Putamen (tissue), 1 donor: ENCODE measurements at places on chromosomes 12 and 14.

DNA sequence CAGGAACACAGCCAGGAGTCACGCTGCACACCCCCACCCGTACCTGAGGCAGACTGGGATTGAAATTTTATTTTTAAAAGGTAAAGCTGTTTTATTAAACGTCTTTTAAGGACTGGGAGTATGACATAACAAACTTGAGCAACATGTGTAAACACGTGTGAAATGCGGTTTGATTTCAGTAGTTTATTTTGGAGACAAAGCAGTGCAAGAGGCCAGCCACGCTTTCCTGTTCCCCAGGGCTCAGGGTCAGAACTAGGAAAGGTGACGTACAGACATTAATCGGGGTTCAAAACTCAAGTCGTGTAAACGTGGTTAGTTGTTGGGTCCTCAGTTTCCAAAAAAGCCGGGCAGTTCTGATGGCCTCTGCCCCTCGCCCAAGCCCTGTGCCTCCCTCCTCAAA, 16.7 kb downstream of the CHGA start:
- no peak for DNase-seq

- DNase-seq: no peak
Measured at GRCh38 chr12:56062996-56063395, 17.0 kb upstream of the ERBB3 start.

DNA sequence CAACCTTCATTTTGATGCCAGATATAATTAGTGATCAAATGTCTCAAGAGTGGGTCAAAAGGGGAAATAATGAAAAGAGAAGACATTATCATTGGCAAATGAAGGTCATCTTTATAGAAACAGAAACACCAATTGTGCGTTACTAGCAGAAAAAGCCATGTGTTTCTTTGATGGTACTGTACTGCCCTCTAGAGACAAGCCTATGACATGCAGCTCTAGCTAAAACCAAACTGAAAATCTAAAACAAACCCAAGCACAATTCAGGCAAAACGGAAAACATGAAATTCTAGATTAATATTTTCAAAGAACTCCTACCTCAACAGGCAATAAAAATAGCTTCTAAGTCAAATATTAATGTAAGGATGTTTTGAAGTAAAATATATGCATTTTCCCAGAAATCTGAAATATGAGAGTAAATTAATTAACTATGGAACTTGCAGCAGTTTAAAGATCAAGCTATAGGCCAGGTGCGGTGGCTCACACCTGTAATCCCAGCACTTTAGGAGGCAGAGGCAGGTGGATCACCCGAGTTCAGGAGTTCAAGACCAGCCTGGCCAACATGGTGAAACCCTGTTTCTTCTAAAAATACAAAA, 115.4 kb downstream of the KLHL28 start:
- DNase-seq: peak; percentile 39

GRCh38 chr12:17793854-17794253, 296.1 kb downstream of the RERGL start:
- no peak for DNase-seq

DNA sequence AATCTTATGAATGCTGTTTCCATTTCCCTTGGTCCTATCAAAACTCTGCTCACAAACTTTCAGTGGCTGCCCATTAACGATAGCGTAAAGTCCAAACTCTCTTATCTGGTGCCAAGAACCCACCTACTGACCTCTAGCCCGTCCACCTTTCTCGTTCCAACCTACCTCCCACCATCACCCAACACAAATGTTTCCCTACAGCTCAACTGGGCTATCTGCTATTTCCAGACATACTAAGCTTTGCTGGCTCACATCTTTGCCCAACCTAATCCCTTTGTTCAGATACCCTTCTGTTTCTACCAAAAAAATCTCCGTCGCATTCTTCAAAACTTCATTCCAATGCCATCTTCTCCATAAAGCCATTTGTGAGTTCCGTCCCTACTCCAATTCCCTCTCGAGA, 7.6 kb upstream of the NOP2 start:
- DNase-seq: no peak

- DNase-seq: no peak
Measured at GRCh38 chr12:110233212-110233903, 47.7 kb upstream of the ATP2A2 start.

- no peak for DNase-seq
Measured at GRCh38 chr12:49809381-49809905, 18.8 kb downstream of the NCKAP5L start.
